ENCODE measurements at places on chromosomes 12 and 14.

DNA sequence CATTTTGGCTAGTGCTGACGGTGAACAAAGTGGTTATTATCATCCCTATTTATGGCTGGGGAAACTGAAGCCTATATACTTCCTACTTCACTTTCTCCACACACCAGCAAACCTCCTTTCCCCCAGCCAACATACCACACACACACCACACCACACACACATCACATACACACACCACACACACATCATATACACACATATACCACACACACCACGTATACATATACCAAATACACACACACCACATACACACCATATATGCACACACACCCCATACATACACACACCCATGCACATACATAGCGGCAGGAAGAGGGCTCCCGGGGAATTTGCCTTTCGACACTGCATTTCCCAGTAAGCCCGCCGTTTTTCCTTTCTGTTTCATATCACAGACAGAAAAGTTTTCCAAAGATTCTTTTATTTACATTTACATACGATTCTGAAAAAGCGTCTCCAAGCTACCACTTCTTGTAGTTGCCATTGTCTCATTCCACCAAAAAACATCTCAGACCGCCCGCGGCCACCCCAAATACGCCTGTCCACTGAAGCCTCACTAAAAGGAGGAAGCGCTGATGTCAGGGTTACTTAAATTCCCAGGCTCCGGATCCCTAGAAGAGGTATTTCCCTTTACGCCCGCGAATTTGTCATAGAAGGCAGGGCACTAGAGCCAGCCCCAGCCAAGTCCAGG, 823 bp upstream of the RAB5B start:
- DNase-seq, result no peak

DNA sequence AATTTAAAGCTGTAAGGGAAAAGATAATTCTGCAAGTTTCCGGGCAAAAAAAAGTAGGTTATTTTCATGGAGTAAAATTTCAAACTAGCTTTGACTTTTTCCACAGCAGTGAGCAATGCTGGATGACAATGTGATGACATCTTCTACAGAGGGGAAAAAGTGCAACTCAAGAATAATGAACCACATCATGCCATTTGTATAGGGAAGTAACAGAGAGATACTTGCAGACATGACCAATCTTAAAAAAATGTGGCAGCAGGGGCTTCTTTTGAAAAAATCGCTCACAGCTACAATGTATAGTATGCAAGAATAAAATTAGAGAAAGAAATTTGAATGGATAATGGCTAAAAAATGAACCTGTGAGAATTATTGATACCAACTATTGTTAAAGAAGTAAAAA, 115.5 kb downstream of the DHRS2 start:
- DNase-seq, result no peak

- DNase-seq, result no peak
Measured at GRCh38 chr12:65764325-65764724, 60.0 kb upstream of the HMGA2 start.

GRCh38 chr12:26870491-26871419, 37.8 kb upstream of the ITPR2 start:
- no peak for DNase-seq

DNA sequence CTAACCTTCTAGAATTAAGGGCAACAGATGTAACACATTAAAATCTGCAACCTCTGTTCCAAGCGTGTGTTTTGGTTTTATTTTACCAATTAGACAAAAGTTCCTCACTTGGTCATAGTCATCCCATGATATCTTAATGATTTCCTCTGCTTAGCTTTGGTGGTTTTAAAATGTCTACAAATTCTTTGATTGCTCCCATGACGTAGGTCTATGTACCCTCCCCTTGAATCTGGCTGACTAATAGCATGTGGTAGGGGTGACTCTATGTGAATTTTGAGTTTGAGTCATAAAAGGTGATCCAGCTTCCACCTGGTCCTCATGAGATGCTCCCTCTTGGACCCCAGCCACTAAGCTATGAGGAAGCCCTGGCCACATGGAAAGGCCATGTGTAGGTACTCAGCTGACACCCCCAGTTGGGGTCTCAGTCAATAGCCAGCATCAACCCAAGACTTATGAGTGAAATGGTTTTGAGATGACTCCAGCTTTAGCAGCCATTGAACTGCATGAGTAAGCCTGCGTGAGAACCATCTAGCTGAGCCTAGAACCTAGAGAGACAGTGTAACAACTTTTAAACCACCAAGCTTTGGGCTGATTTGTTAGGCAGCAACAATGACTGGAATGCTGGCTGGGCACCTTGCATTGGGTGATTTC, 247.1 kb downstream of the MSRB3 start:
- DNase-seq, result no peak

DNA sequence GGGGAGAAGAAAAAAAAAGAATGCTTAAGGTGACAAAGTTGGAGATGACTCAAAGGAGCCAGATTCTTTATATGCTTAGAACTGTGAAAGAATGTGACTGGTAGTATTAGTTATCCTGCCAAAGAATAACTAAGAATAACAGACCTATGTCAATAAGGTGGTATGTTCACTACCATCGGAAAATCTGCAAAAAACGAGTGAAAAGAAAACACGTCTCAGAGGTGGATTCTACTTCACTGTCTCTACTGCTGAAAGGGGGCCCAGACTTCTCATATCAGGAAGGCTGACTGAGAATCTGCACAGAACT, 64.7 kb downstream of the IPO8 start:
- DNase-seq, result no peak

DNA sequence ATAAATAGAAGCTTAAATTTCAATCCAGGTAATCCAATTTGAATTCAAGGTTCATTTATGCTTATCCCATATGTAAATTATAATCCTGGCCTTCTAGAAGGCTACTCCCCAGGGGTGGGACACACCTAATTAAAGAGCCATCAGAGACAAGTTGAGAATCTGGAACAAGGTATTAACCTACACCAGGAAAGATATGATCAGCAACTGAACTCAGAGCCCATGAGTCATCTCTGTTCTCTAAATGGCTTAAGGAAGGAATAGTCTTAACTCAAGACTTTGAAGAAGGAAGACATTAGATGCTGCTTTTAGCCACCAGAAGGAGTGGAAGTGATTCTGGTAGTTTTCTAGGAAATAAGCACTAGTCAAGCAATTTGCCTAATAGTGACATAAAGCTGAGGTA, 88.0 kb downstream of the KIF21A start:
- no peak for DNase-seq

- peak; percentile 80 for DNase-seq
Measured at GRCh38 chr12:24898185-24898584, 50.7 kb downstream of the BCAT1 start.

- DNase-seq, result no peak
Measured at GRCh38 chr12:9027161-9028059, 38.1 kb downstream of the KLRG1 start.

DNA sequence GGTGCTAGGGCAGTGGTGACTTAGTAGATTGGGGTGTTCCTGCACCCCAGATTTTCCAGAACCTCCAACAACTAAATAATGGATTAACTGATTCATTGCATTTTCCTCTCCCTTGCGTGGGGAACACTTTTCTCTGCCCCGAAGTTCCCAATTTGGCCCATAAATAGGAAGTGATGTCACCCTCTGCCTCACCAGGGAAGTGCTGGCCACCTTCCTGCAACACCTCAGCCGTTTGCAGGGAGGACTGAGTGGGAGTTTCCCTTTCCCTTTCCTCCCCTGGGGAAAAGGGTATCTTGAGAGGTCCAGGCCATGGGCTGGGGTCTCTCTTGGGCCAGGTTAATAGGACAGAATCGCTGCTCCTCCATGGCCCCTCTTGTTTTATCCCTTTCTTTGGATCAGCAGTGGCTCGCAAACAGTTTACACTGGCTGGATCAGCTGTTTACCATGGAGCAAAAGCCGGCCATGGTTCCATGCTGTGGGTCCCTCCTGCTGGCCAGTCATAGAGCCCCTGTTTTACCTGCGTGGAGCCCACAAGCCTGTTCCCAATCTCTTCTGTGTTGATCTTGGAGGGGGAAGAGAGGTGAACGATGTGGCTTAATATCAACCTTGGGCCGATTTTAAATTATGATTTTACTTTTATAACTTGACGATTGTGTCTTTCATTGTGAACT, 91.6 kb upstream of the VRK1 start:
- DNase-seq, result peak; percentile 28

GRCh38 chr14:23052182-23052623, 5.1 kb downstream of the CDH24 start:
- DNase-seq, result no peak

DNA sequence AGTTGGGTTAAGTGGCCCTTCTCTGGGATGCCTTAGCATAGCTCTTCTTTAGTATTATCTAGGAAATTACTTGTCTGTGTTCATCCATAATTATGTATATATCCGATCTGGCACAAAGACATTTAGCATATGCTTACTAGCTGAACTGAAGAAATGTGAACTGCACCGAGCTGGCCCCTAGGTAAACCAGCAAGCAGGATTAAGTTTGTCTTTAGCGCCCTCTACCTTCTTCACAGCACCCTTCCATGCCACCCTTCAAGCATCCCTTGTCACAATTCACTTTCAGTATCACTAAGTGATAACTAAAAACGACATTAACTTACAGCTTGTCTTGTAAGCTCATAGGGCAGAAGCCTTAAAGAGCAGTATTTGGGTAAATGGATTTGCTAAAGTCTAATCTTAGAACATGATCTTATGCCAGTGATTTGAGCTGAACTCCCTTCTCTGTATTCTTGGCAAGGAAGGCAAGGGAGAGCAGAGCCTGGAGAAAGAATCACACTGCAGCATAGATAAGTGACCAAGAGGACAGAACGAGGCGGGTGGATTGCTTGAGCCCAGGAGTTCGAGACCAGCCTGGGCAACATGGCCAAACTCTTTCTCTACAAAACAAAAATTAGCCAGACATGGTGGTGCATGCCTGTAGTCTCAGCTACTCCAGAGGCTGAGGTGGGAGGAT, 2.6 kb upstream of the HAL start:
- DNase-seq, result peak; percentile 70

GRCh38 chr14:32656601-32657000, 282.1 kb upstream of the NPAS3 start:
- DNase-seq, result peak; percentile 26

DNA sequence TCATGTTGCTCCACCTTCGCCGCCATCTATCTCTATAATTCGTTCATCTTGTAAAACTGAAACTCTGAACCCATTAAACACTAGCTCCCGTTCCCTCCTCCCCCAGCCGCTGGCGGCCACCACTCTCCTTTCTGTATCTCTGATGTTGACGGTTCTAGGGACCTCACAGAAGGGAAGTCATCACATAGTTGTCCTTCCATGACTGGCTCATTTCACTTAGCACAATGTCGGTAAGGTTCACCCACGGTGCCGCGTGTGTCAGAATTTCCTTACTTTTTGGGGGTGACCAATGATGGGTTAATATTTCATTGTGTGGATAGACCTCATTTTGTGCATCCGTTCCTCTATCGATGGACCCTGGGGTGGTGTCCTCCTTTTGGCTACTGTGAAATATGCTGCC, 2.0 kb upstream of the CACNA2D4 start:
- no peak for DNase-seq

GRCh38 chr14:94961386-94962165, 191.7 kb upstream of the GSC start:
- DNase-seq, result no peak

GRCh38 chr14:103142026-103142425, 18.8 kb downstream of the TNFAIP2 start:
- no peak for DNase-seq

DNA sequence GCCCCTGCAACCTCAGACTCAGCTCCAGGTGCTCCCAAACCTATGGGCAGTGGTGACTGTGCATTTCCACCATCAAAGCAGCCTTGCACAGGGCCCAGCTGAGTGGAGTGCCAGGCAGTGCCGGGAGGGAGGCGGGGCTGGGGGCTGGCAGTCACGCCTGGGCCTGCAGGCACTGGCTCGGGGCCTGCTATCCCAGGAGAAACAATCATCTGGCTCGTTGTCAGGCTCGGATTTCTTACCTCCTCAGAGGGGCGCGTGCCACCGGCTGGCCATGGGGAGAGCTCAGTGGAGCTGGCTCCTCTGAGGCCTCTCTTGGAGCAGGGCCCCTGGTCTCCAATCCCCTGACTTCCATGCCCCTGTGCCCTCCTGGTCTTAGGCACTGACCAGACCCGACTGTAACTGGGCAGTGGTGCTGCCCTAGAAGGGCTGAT, 20.2 kb upstream of the PPP1R13B start:
- no peak for DNase-seq

DNA sequence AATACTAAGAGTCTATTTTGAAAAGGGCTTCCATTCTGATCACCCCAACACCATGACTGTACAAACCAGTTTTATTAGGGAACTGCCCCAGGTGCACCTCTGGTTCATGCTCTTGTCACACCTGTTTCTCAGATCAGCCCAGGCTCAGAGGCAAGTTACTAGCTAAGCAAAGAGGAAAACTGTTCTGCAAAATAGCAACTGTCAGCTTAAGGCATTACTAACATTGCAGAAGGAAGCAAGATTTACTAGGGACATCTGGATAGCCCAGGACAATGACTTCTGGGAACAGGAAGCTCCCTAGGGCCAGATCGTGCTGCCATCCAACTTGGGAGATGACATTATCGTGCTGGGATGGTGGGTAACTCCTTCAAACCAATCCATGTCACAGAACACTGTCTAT, 30.1 kb downstream of the ANAPC7 start:
- DNase-seq, result no peak

GRCh38 chr12:121301876-121302275, 5.4 kb upstream of the CAMKK2 start:
- peak; percentile 67 for DNase-seq

DNA sequence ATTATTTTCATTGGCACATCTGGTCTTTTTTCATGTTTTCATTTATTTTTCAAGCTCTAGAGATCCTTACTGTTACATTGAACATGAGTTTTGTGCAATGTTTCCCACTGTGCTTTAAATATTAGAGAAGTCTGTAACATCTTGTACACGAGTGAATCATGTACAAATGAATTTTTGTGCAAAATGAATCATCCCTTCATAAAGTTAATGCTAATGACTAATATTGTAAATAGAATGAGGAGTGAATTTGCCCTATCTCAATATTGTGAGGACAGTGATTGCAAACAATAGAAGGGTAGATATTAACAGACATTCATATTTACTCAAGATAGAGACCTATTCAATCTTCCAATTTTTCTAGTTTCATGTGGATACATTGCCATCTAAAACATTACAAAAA, 463.3 kb upstream of the FOXG1 start:
- DNase-seq, result no peak

DNA sequence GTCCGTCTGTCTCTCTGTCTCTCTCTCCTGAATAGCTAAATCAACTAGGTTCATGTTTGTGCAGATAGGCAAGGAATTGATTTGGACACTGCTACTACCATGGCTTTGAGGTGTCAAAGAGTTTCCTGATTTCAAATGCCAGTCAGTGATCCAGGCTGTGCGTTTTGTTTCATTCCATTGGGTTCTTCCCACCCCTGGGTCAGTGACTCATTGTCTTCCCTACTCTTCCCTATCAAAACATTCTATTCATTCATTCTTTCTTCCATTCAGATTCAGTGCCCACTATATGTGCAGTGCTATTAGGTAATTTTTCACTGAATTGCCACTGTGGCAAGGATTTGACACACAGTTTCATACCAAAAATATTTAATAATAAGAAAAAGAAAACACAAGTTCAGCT, 50.4 kb downstream of the RPH3A start:
- no peak for DNase-seq

GRCh38 chr12:123522164-123522563, 11.4 kb downstream of the RILPL1 start:
- no peak for DNase-seq

GRCh38 chr12:112163056-112163455, 37.7 kb downstream of the TRAFD1 start:
- no peak for DNase-seq

GRCh38 chr12:2359725-2360629, 307.2 kb downstream of the CACNA1C start:
- DNase-seq, result peak; percentile 53

- no peak for DNase-seq
Measured at GRCh38 chr14:27186048-27186447, 588.2 kb upstream of the NOVA1 start.

Measured in suppressor macrophage treated with lipopolysaccharide for 1 hour (primary cell).